Cardiac fibroblast (primary cell): ENCODE measurements at places on chromosomes 13 and 19.
A peak's percentile ranks its signal among the peaks of the same experiment; 100 is the strongest.

DNA sequence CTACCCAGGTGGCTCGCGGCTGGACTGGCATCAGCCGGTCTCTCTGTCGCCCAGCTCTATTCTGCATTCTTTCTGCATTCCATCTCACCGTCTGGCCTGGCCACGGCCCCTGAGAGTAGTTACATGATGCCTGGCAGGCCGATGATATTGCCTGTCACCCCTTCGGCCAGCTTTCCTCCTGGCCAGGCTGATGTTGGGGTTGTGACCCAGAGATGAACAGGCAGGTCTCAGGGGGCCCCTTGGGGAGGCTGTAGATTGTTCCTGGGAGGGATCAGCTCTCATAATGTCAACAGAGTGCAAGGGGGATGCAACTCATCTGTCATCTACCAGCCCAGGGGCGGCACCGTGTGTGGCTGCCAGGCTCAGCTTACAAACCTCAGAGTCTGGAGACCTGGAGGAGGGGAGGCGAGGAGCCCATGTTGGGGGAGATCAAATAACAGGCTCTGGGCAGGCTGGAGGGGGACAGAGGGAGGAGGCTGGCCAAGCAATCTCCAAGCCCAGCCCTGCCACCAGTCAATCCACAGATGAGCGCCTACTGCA lies 13.6 kb upstream of the FBXO17 start:
- no peak for DNase-seq

- no peak for DNase-seq
These were observed 18.0 kb downstream of the KLK4 start for GRCh38 chr19:50893047-50893736.

DNA sequence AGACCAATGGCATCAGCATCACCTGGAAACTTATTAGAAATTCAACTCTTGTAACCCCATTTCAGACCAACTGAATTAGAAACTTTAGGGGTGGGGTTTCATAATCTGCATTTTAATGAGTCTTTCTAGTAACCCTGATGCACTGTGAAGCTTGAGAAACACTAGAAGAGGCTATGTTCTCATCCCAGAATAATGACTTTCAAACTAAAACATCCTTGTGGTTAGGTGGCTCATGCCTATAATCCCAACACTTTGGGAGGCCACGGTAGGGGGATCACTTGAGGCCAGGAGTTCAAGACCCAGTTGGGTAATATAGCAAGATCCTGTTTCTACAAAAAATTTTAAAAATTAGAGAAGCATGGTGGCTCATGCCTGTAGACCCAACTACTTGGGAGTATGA lies 402.4 kb downstream of the DLEU7 start:
- DNase-seq, result no peak

DNA sequence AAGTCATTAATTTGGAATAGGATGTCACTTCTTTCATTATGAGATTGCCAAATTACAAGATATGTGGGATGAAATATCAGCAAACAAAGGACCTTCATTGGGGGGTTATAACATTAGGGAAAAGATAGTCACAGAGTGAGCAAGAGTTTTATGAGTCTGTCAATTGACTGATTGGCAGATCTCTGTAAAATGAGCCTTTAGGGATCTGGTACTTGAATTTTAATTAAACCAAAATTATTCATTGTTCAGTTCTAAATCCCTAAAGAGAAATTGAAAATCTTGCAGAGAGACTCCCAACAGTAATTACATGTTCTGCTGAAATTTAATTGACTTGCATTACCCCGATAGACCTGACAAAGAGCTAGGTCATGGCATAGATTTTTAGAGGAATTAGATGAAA lies 768.1 kb upstream of the SPRY2 start:
- no peak for DNase-seq

DNA sequence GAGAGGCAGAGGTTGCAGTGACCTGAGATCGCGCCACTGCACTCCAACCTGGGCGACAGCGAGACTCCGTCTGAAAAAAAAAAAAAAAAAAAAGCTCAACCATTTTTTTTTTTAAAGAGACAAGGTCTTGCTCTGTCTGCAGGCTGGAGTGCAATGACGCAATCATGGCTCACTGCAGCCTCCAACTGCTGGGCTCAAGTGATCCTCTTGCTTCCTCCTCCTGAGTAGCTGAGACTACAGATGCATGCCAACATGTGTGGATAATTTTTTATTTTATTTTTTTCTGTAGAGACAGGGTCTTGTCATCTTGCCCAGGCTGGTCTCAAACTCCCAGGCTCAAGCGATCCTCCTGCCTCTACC lies 10.3 kb downstream of the EHD2 start:
- DNase-seq, result peak; percentile 93

- no peak for DNase-seq
These were observed 102.0 kb downstream of the PCDH9 start for GRCh38 chr13:67128136-67128535.

DNA sequence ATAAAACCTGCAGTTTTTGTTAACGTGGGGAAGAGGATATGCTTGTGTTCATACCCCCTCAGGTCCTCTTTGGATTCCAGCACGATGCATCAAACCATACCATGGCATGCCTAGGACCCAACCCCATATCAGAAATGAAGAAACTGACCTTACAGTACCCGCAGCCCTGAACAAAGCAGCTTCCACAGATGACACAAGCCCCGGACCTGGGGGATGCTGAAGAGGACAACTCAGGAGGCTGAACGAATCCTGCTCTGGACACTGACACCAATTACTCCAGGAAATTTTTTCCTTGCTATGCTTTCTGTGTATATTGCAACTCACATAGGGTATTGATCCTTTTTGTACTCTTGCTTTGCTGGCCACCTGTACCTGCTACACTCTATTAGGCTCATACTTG lies 129.6 kb downstream of the ZNF675 start:
- DNase-seq, result no peak

- no peak for DNase-seq
These were observed 79.0 kb upstream of the ZNF536 start for GRCh38 chr19:30293051-30293785.

DNA sequence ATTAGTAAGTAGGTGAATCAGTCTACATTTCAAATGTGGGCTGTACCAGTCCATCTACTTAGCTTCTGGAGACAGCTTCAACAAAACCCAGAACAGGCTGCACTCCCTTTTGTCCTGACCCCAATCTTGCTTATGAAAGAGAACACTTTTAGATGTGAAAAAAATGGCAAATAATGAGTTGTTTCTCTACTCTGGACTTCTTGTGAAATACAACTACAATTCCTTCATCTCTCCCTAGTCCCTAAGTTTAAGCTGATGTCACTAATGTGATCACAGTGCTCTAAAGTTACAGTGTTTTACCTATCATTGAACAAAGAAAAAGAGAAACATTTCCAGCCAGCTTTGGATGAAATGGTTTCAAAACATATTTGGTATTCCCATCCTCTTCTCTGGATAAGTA lies 183.9 kb downstream of the LHFPL6 start:
- DNase-seq, result no peak

GRCh38 chr13:60396783-60397703 lies at the start of gene TDRD3:
Gene TDRD3 (plus strand): TSS chr13:60397220. CDS start chr13:60397365, 145 bp downstream.
- DNase-seq, result peak; percentile 90

GRCh38 chr13:71864986-71865873 lies 1.8 kb downstream of the DACH1 start:
- no peak for DNase-seq
